ENCODE measurements at places on chromosomes 11 and 22. TPM values are rescaled to one million over a fixed set of nuclear protein-coding genes. Genes with fewer than 3 reads are reported as not detected.

NEU3 gene
- total RNA-seq = 14.8 TPM

AMOTL1 gene
- total RNA-seq = 335 TPM

RBFOX2 gene
- total RNA-seq = 28.4 TPM

MMP12 gene
- total RNA-seq = not detected

UBQLNL gene
- not detected for total RNA-seq

OR51E2 gene
- total RNA-seq = 0.19 TPM

MLC1 gene
- not detected for total RNA-seq

DRICH1 gene
- not detected for total RNA-seq

PLAAT2 gene
- total RNA-seq = not detected

MMP8 gene
- total RNA-seq = not detected

GRCh38 chr11:117735350-117735977, 61.6 kb downstream of the DSCAML1 start:
- DNase-seq = no peak

GRCh38 chr11:128830290-128831173, 36.6 kb downstream of the KCNJ1 start:
- no peak for DNase-seq

- no peak for DNase-seq
Measured at GRCh38 chr22:38411016-38411415, 44.0 kb downstream of the KCNJ4 start.

DNA sequence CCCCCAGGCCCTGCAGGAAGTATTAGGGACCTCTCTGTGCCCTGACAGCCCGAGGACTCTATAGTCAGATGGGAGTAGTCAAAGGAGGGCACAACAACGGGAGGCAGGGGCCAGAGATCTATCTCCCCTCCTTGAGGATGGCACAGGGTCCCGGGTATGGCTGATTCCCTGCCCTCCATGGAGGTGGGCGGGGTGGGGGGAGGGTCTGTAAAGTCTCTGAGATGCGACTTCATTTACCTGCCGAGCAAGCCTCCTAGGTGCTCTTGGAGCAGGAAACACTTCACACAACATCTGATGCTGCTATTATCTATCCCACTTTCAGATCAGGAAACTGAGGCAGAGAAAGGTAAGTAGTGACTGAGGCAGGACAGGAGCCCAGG, 769 bp upstream of the CDC42EP1 start:
- DNase-seq = no peak

- DNase-seq = no peak
Measured at GRCh38 chr11:46984548-46984947, 48.0 kb downstream of the CSTPP1 start.

DNA sequence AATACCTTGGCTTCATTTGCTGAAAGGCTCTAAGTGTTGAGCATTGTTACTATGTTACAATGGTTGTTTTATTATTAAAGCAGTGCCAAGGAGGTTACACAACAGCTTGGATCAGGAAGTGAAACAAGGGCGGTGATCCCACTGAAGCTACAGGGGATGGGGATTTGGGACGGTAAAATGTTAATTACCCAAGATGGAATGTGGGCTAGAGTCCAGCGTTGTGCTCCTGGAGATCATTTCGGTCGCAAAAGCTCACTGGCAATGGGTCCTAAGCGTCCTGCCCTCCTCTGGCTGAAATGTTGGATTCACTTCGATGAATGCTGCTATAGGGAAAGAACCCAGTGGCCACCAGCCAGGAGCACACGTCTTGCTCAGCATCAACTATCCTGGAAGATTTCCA, 48.3 kb downstream of the FAM83F start:
- peak; percentile 69 for DNase-seq

GRCh38 chr22:49257551-49257961, 570.1 kb downstream of the BRD1 start:
- no peak for DNase-seq

DNA sequence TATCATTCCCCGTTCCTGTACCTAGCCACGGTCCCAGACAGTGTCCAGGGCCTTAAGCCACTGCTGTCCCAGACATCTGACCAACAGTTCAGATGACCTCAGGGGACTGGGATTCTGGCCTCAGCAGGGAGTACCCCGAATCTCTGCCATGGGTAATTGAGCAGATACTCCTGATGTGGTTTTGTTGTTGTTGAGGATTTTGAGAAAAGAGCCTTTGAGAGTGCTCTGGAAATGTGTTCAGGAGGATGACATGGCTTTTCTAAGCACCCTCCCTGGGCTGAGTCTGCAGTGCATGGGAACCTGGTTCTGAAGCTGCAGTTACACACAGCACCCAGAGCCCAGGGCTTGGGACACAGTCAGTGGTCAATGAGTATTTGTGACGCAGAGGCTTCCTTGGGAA, 30.4 kb downstream of the ADAMTS15 start:
- no peak for DNase-seq

GRCh38 chr22:39475337-39475736, 18.5 kb downstream of the MGAT3 start:
- DNase-seq = no peak

- DNase-seq = no peak
Measured at GRCh38 chr11:13687271-13687670, 18.8 kb downstream of the FAR1 start.

GRCh38 chr11:39190751-39191150, 2268.7 kb downstream of the LRRC4C start:
- no peak for DNase-seq

GRCh38 chr11:113644605-113645004, 61.5 kb downstream of the TMPRSS5 start:
- no peak for DNase-seq

DNA sequence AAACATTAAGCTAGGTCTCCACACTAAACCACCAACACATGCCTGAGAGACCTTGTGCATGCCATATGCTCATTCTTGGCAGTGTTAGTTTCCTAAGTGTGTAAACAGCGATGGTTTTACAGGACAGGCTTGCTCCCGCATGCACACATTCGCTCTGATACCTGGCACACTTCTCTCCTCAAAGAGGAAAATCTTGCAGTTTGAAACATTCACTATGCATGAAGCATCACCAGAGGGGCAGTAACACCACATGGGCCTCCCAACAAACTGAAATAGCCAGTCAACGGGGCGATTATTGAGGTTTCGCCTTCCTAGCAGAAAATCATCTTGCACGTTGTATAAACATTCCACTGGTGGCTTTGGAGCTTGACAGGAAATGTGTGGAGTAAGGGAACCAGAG, 52.6 kb downstream of the ABTB2 start:
- no peak for DNase-seq

- peak; percentile 65 for DNase-seq
Measured at GRCh38 chr22:38298312-38299005, 18.8 kb downstream of the CSNK1E start.

DNA sequence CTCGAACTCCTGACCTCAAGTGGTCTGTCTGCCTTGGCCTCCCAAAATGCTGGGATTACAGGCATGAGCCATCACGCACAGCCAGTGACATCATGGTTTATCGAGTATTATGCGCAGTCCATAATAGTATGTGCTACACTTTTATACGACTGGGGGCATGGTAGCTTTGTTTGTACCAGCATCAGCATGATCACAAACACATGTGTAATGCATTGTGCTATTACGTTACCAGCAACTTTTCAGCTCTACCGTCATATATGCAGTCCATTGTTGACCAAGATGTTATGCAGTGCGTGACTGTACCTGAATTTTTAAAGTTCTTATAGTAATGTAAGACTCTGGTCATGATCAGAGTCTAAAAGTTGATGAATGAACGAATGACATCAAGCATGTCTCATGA, 67.9 kb downstream of the ZC3H12C start:
- no peak for DNase-seq

DNA sequence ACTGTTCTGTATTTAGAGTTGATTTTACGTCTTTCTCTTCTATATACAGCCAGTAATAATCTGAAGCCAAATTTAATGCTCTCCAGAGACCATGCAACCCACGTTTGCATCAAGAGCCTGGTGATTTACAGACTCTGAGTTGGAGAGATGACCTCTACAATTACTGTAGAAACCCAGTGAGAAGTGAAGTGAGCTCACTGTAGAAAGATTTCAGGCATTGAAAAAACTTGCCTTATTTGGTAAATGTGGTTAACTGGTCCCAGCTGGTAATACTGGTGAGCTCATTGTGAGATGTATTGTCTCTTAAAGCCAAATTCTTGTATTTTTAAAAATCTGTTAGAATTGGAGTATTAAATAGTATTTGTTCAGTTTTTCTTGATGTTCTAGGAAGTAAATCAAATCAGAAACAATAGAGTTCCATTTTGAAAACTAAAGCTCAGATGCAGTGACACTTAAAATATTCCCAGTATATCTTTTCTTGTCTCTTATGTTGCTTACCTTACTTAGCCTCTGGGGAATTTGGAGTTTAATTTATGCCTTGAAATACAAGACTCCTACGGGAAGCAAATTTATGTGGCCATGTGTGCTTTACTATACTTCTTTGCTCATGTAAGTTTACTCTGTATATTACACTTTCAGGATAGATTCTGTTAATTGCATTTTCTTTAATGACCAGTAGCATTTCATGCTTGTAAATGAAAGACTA, 189.9 kb downstream of the ARHGAP42 start:
- no peak for DNase-seq

GRCh38 chr11:44407211-44407996, 97.5 kb upstream of the ALX4 start:
- no peak for DNase-seq

- no peak for DNase-seq
Measured at GRCh38 chr22:46534901-46535630, 2.4 kb downstream of the CELSR1 start.

- DNase-seq = no peak
Measured at GRCh38 chr11:1728301-1728700, 22.1 kb downstream of the IFITM10 start.

GRCh38 chr11:62108017-62108750, 15.6 kb upstream of the INCENP start:
- no peak for DNase-seq

GRCh38 chr22:19717181-19717580, 2.9 kb downstream of the SEPTIN5 start:
- DNase-seq = no peak

GRCh38 chr11:24264868-24265267, 232.0 kb upstream of the LUZP2 start:
- no peak for DNase-seq

- DNase-seq = no peak
Measured at GRCh38 chr22:43706571-43707328, 105.4 kb downstream of the EFCAB6 start.

- no peak for DNase-seq
Measured at GRCh38 chr11:8760896-8761295, 78.3 kb downstream of the RPL27A start.

- DNase-seq = no peak
Measured at GRCh38 chr22:23062616-23063538, 7.4 kb upstream of the GNAZ start.

DNA sequence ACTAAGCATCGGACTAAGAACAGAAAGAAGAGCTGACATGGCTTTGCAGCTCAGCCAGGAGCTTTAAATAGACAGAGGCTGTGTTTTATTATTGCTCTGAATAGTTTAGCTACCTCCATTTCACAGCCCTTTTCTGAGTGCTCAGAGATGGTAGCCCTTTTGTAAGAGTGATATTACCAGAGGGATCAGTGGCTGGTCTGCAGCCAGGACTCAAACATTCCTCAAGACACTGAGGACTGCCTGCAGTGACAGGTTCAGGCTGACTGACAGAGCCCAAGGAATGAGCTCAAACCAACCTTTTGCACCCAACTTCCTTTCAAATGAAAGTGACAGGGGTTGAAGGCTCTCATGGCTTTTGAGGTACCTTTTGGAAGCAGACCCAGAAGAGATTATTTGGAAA, 189.0 kb downstream of the DDX10 start:
- DNase-seq = no peak

GRCh38 chr11:933142-933851, 7.6 kb downstream of the AP2A2 start:
- DNase-seq = no peak

DNA sequence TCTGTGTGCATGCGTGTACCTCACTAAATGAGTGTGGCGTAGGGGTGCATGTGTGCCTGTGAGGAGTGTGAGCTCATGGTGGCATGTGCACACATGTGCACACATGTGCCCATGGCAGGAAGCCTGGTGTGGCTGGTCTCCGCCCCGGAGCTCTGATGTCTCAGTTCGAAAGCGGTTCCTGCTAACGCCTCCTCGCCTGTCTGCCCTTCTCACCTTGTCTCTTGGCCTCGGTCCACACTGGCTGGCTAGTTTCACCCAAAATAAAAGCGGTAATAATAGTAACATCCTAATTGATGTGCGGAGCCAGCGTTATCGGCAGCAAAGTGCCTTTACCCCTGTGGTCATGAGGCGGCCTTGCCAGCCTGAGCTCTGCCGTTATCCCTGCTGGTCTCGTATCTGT, 1190.4 kb downstream of the BRD1 start:
- DNase-seq = no peak

- DNase-seq = no peak
Measured at GRCh38 chr11:31847761-31848160, 36.6 kb upstream of the PAX6 start.

Measured in psoas muscle (tissue), 8 donors.